Transverse colon (tissue), 4 donors: ENCODE measurements at places on chromosomes 11 and 22. TPM values are rescaled to one million over a fixed set of nuclear protein-coding genes. Genes with fewer than 3 reads are reported as not detected.

DNA sequence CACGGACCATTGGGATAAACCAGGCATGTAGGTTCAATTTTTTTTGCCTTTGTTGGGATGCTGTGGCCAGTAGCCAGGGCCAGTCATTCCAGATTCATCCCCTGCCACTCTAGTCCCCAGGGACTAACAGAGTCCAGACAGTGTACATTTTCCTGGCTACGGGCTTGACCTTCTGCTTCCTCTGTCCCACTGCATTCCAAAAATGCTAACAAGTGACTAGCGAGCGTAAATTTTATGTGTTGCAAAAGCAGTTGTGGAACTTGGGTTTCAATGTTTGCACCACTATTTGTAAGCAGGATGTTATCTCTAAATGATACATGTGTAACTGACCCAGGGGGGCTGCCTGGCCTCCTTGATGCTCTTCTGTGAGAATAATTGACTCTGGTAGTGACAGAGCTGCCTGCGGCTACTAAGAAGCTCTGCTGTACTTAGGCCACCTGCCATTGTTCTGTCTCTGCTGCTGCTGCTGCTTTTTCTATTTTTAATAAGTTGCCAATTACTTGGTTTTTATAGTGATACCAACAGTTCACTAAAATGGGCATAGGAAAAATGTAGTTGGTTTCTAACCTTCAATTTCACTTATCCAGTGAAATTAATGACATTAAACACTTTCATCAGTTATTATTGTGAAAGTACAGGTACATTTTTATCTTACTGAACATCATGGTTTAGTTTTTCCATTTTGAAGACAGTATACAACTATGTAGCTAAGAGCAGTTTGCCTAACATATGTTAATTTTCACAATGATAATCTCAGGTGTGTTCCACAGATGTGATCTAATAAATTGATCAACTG, 26.8 kb downstream of the TNRC6B start:
- no peak for DNase-seq

DNA sequence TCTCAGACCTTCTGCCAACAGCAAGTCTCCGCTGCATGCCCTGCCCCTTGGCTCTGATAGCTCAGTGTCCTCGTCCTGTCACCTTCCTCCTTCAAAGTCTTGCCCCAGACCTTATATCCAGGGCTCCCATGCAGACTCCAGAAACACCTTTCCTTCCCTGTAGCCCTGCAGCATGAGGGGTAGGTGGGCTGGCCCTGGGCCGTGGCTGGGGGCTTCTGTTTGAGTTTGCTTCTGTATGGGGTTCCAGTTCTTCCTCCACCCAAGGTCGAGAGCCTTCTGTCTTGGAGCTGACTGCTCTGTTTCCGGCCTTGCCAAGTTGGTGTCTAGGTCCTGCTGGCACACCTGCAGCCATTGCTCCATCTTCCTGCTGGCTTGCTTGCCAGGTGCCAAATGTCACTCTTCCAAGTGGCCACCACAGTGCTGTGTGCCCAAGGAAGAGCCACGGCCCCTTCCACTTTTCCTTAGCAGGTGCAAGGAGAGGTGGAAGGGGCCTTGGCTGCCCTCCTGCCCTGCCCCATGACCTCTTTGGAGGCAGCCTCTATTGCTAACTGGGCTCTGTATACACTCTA, 74.8 kb upstream of the NECTIN1 start:
- DNase-seq, result no peak

Gene PGA3
- total RNA-seq, result not detected

Gene SHISAL1
- 3.4 TPM for total RNA-seq

Gene KDELR3
- total RNA-seq, result 12.5 TPM

DNA sequence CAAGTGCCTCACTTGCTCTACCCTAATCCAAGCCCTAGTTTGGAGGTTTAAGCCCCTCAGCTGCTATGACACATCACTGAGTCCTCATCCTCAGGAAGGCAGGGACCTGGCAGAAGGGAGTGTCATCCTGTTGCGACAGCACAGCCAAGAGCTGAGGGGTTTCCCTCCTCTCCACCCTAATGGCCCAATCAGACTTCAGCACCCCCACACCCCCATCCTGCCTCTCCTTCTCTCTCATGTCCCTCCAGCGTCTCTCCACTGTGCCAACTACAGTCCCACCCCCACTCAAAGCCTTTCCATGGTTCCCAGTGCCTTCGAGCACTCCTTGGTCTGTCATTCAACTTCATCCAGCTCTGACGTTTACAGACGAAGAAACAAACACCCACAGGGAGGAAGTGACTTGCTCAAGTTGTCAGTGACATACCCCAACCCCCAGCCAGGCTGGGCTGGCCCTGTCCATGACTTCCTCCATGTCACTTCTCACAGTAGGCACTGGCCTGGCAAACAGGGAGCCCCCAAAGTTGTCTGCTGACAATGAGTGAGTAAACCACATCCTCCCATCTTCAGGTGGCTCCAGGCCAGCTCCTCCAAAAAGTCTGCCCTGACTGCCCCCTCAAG, 15.6 kb downstream of the ARAP1 start:
- DNase-seq, result no peak

- DNase-seq, result no peak
Observed at GRCh38 chr11:14882196-14882595, 9.8 kb downstream of the CYP2R1 start.

Gene SGSM1
- 4.9 TPM for total RNA-seq

DNA sequence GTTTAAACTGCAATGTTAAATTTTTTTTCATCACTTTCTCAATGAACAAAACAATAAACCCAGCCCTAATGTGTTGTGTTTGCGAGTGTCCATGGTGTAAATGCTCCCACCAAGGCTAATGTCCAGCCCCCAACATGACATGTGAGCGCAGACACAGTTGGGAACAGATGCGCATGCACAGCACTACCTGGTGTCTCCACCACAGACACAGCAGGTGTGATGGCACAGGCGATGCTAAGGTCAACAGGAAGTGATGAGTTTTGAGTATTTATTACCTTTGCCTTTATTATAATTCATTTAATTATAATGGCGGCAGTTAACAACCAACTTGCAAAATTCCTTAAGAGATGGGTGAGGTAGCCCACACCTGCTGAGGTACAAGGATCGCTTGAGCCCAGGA, 42.9 kb downstream of the MICAL3 start:
- no peak for DNase-seq

Gene C2CD2L
- total RNA-seq, result 35.6 TPM

DNA sequence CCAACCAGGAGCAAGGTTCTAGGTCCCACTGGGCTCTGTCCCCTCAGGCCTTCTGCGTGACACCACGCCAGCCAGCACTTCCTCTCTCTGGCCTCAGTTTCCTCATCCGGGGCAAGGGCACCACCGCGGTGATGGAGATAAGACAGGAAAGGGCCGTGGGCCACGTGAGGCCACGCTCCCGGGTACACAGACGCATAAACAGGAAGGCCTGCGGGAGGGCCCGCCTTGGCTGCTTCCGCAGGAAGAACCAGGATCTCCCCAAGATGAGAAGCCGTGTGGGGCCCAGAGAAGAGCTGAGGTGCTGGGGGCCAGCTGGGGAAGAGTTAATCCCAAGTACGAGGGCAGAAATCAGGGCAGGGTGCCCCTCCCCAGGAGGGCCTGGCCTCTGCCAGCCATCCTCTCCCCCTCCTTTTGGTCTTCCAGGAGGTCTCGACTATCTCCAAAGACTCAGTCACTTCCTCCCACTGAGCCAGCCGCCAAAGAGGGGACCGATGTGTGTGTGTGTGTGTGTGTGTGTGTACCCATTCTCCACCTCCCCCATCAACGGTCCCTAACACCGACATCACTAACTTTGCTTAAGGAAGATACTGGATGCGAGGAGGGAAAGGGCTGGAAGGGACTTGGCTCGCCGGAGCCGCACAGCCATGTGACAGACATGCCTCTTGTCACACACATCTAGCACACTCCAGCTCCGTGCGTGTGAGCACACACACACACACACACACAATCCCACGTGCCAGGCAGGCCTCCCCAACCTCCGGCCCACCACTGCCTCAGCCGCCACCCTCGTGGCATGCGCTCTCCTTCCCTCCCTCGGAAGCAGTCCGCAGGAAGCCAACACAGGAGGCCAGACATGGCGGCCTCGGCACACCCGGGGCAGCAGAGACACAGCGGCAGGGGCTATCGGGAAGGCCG, 1.4 kb downstream of the MFNG start:
- peak; percentile 83 for DNase-seq

Gene SLC29A2
- 7.5 TPM for total RNA-seq

GRCh38 chr11:120517801-120518291, 6.3 kb downstream of the GRIK4 start:
- no peak for DNase-seq

Gene CYP2D6
- 4.9 TPM for total RNA-seq

- DNase-seq, result no peak
Observed at GRCh38 chr11:113261709-113262475, 52.5 kb upstream of the TTC12 start.

Gene MIAT
- 1.5 TPM for total RNA-seq

Gene POTEH
- not detected for total RNA-seq

Gene GANAB
- 60.2 TPM for total RNA-seq

GRCh38 chr11:95565724-95566141, 223.8 kb downstream of the FAM76B start:
- DNase-seq, result no peak

DNA sequence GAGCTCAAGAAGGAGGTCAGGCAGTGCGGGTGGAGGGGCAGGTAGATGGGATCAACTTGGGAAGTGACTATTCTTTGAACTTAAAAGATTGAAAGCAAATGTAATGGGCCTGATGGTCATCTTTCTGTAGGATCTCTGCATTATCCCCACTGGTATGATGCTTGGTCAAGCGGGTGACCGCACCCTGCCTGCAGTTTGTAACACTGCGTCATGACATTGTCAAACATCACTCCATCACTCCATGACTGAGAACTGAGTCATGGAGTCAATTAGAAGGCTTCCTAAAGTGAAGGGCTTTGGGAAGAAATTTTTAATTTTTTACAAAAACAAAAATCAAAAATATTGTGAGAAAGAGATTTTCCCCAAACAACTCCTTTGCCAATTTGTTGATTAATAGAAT, 62.4 kb upstream of the BMAL1 start:
- no peak for DNase-seq

Gene LARGE2
- 0.60 TPM for total RNA-seq

GRCh38 chr11:44771841-44772240, 45.1 kb downstream of the TSPAN18 start:
- no peak for DNase-seq

DNA sequence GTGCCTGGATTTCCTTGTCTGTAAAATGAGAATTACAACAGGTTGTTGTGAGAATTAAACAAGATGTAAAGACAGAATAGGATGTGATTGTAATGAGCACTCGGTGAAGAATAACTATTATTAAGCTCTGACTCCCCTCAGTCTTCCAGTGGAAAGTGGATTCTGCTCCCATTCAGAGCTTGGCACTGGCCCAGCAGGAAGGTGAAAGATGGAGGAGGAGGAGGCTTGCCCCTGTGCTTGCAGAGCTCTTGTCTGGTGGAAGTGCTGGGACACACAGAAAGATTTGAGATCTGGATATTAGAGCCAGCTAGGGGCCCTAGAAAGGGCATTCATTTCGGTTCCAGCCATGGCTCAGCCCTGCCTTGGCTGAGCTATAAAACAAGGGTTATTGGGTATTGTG, 28.2 kb downstream of the PHLDB1 start:
- no peak for DNase-seq

Gene COA4
- total RNA-seq, result 26.3 TPM

- DNase-seq, result no peak
Observed at GRCh38 chr11:99513368-99513767, 492.6 kb downstream of the CNTN5 start.

Gene HTR3A
- total RNA-seq, result not detected

GRCh38 chr11:106306942-106307341, 229.5 kb downstream of the AASDHPPT start:
- DNase-seq, result no peak

- no peak for DNase-seq
Observed at GRCh38 chr11:17157761-17158160, 50.0 kb downstream of the PIK3C2A start.

Gene CD3G
- total RNA-seq, result 2.2 TPM
